ENCODE measurements at places on chromosomes 5 and 9.

- DNase-seq, result no peak
Observed at GRCh38 chr5:160699301-160699700, 152.7 kb downstream of the ATP10B start.

- no peak for DNase-seq
Observed at GRCh38 chr9:81125446-81126092, 563.8 kb downstream of the TLE1 start.

DNA sequence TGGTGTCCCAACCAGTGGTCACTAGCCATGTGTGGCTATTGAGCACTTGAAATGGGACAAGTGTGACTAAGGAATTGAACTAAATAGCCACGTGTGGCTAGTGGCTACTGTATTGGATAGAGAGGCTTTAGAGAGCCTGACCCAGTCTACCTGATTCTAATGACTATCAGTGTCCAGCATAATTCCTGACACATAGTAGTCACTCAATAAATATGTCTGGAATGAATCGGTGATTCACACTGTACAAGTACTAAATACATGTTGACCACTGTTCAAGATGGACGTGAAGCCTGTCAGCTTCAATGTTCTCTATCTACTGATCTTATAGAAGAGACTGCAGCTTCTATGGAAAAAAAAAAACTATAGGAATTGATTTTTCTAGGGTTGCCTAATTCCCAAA lies 57.7 kb upstream of the MAST4 start:
- no peak for DNase-seq

DNA sequence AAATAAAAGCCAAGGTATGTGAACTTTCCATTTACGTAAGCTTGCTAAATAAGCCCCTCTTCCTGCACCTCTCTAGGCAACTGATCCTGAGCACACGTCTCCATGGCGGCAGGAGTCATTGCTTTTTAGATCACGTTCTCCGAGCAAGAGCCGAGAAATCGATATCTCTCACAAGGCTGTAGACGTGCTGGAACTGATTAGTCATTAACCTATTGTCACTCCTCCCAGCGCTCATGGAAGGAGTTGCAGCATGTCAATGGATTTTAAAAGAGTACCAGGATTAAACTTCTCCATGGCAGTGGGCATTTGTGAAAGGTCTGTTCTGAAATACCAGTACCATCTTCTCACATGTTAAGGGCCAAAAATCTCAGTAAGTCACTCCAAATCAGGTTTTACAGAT lies 4.7 kb upstream of the ADCY2 start:
- DNase-seq, result no peak

DNA sequence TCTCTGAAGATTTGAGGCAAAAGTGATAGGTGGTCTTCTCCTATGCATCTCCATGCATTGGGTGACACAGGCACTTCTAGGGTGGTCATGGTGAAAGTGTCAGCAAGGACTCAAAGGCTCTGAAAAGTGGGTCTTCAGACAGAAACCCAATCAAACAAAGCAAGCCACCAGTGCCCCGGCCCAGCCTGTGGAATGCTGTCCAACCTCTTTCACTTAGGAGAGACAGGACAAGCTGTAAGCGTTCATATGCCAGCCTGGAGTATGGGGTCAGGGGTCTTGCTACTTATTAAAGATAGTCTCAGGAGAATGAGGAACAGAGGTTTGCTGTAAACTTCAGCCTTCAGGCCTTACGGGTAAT lies 324.5 kb downstream of the GADD45G start:
- no peak for DNase-seq

DNA sequence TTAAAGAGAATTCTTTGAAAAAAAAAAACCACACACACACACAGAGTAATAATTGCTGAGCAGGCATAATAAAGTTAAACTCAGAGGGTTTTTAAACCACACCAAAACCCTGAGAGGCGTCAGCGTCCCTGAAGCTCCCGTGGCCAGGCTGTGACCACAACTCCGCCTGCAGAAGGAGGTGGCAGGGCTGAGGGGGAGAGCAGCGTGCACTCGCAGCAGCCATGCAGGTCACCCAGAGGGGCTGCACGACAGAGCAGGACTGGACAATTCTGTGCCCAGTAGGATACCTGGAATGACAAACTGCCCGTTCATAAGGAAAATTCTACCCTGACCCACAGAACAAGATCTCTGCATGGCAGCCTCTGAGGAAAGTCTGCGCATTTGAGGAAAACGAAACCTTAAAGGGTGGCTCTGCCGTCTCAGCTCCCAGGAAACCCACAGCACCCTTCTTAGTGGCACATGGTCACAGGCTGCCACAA lies 44.0 kb downstream of the ROR2 start:
- peak; percentile 26 for DNase-seq

GRCh38 chr5:144004751-144005150 lies 165.7 kb downstream of the YIPF5 start:
- DNase-seq, result no peak

GRCh38 chr5:121053055-121053985 lies 589.2 kb downstream of the PRR16 start:
- DNase-seq, result no peak

DNA sequence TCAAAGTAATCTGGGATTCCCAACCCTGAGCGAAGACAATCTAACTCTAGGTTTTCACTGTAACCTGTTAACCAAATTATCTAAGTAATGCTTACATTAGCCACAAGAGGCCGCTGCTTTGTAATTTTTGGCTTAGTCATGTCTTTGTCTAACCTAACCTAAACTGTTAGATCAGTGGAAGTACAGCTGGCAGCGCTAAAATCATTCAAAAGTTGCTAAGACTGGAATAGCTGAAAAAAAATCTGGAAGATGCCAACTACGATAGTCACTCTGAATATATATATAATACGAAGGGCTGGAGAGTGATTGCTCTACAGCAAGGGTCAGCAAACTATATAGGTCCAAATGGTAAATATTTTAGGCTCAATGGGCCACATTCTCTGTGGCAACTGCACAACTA lies 60.2 kb downstream of the FBXO38 start:
- DNase-seq, result no peak

- DNase-seq, result no peak
Observed at GRCh38 chr9:109083813-109084405, 35.8 kb downstream of the TMEM245 start.

GRCh38 chr9:11902610-11903009 lies 790.6 kb upstream of the TYRP1 start:
- no peak for DNase-seq

DNA sequence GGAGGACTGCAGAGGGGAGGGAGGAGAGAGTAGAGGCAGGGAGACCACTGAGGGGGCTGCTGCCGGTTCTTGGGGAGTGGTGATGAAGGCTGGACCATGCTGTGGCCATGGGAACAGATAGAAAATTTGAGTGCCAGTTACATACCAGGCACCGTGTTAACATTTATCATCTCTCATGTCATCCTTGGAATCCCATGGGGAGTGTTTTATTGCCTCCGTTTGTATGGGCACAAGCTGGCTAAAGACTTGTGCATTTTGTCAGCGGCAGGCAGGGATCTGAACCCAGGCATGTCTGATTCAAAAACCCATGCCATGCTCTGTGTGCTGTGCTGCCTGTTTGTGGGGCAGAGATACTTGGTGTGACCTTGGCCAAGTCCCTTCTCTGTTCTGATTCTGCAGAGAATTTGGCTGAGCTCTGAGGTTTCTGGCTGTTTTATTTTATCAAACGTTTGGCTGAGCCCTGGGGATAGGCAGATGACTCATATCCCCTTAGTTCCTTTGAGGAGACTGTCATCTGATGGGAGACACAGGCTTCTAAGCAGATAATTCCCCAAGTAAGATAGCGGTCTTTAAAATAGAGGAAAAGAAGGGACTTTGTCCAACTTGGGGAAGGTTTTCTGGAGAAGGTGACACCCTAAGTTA lies 22.2 kb downstream of the COL27A1 start:
- no peak for DNase-seq

DNA sequence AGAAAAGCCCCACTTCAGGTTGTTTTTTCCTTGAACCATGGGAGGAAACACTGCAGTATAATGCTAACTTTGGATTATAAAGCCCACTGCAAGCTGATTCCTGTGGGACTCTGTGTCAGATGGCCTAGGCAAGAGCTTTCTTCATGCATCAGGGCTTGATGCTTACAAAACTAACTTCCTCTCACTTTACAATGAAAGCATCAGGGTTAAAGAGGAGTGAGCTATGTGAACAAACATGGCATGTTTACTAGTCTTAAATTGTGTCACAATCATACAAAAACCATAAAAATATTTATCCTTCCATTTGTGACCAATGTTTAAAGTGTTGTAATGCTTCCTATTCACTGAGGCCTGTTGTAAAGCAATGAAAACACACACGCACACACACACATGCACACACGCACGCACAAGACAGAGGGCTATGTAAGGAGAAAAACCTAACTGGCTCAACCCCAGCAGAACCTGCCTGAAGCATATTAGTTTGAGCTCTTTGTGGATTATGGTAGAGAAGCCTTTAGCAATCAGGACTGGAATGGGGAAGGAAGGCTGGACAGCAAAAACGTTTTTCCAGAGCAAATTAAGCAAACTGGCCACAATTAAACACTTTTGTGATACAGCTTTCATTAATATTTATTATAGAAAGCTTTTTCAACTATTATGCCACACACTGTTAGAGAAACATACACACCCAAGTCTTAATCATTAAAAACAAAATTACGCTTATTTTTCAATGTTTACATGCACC lies 122.2 kb downstream of the AUH start:
- DNase-seq, result no peak

DNA sequence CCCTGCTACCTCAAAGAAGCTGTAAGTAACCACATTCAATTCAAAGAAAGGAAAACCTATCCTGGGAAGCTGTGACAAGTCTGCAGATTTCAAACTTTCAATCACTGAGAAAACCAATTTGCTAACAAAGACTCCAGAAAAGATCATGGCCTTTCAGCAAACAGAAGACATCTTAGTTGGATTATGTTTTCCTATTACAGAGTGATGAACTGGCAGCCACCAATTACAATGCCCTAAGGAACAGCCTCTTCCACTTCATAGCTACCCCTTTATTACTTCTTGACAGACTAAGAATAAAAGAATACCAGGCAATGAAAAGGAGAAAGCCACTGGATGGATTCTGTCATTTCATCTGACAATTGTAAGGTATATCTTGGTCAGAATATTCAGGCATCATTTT lies 128.2 kb upstream of the RASEF start:
- DNase-seq, result no peak

- no peak for DNase-seq
Observed at GRCh38 chr5:433836-434235, 9.1 kb upstream of the EXOC3 start.

- DNase-seq, result no peak
Observed at GRCh38 chr5:107518190-107518589, 152.5 kb downstream of the EFNA5 start.

DNA sequence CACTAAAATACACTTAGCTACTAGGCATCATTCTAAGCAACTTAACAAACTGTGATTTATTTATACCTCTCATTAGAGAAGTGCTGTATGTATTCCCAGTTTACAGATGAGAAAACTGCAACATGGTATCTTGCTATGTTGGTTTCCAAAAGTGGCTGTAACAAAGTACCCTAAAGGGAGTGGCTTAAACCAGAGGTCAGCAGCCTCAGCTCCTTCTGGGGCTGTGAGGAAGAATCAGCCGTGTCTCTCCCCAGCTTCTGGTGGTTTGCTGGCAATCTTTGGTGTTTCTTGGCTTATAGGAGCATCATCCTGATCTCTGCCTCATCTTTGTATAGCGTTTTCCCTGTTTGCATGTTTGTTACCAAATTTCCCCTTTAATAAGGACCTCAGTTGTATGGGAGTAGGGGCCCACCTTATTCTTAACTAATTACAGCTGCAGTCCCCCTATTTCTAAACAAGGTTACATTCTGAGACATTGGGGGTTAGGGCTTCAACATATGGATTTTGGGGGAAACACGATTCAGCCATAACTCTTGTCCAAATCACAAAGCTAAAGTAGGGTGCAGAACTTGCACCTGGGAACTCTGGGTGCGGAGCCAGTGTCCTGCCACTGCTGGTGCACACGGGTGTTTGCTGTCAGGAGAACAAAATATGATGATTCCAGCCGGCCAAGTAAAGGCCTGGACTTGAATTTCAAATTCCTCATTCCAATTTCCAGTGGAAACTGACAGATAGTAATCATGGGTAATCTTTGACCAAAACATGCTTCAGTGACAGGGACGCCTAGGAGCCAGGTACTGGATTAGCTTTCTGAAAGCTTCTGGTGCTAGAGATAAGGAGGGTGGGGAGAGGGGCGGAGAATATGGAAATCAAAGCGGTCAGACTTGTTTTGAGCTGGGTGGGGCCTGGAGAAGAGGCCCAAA lies 43.3 kb downstream of the RAI14 start:
- DNase-seq, result no peak

DNA sequence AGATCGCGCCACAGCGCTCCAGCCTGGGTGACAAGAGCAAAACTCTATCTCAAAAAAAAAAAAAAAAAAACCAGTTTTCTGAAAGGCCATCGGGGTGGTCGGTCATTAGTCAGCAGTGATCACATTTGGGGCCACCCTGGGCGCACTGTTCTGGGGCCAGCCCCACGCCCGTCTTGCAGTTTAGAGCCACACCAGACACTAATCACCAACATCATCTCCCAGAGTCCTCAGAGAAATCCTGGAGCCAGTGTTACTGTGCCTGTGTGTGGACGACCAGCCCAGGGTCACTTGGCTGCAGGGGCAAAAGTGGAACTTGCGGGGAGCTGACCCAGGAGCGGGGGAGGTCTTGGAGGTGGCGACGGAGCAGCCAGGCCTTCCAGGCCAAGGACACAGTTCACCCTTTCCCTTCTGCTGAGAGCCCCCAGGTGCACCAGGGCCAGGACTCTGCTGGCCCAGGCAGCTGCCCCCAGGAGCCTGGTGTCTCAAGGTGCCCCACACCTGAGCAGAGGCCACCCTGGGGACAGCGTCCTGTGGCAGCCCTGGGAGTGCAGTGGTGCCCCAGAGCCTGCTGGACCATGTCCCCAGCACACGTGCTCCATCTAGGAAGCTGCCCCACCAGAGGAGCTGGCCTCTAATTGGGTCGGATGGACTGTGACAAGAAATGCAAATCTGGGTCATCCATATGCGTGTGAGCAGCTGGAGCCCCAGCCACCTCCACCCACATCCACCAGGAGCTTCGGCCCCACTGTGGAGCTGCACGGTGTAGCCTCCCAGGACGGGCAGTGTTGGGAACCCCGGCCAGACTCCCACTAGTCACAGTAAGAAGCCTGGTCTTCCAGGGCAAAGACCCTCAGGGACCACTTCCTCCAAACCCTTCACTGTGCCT lies 51.1 kb downstream of the NEK6 start:
- DNase-seq, result no peak

DNA sequence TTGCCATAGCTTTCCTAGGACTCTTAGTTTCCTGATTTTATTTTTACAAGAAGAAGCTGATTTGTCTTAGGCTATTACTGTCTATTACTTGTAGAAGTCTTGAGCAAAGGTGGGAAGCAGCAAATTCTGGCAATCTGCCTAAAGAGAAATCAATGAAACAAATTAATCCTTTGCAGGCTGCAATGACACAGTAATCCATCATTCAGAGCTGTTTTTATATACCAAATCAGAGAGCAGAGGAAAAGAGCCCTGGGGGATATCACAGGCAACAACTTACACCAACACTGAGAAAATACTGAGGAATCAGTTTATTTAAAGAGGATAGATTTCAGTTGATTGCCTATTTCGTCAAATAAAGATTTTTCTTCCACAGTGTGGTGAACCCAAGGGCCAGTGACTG lies 13.6 kb downstream of the NR2F1-AS1 start:
- DNase-seq, result no peak

Measured in stimulated activated CD8-positive, alpha-beta memory T cell treated with anti-CD3 and anti-CD28 coated beads, Interleukin-7, amount 100 ng/mL, for 4 hours (primary cell).